Bronchus fibroblast of lung (primary cell): ENCODE measurements at places on chromosomes 16 and 17. TPM values are rescaled to one million over a fixed set of nuclear protein-coding genes. Genes with fewer than 3 reads are reported as not detected.

Gene TMEM170A
- total RNA-seq = 4.2 and 5.5 TPM in 2 replicates

Gene TBX6
- total RNA-seq = under 0.01 and 0.15 TPM in 2 replicates

Gene FBXL16
- 0.17 and 0.45 TPM in 2 replicates for total RNA-seq

Gene KIAA0513
- 4.7 and 7.6 TPM in 2 replicates for total RNA-seq

Gene GLP2R
- total RNA-seq = under 0.01 TPM in 1 of 2 replicates, not detected in the other

Gene FXR2
- 30.6 and 36.0 TPM in 2 replicates for total RNA-seq

Gene SMURF2
- total RNA-seq = 41.9 and 47.6 TPM in 2 replicates

Gene RPS15A
- total RNA-seq = 2,523 and 2,802 TPM in 2 replicates

Gene AIPL1
- not detected in 2 replicates for total RNA-seq
